ENCODE measurements at places on chromosomes 5 and 9.

DNA sequence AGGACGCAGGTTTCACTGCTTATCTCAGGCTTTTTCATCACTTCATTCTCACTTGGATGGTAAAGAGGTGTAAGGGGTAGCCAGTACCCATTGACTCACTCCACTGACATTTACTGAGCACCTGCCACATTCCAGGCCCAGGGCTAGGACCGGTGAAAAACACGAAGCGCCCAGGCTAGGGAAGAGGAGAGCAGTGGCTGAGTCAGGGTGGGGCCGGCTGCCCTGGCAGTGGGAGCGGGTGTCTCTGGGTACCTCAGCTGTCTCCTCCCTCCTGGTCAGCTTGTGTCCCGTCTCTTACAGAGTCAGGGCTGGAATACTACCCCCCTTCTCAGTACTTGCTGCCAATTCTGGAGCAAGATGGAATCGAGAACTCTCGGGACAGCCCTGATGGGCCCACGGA lies 22.2 kb downstream of the LRSAM1 start:
- DNase-seq, result no peak

DNA sequence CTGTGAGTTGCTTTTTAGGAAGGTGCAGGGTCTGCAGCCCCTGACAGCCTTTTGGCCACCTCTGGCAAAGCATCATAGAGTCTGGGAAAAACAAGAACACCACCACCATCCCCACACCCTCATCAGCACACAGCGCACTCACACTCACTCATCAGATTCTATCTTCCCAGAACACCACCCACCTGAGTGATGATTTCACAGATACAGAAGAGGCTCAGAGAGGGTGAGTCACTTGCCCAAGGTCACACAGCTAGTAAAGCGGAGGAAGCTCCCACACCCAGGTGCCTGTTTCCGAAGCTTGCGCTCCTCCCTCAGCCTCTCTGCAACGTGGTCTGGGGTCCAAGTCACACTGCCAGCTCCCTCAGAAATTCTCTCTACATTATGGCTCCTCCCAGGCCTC lies 41.8 kb upstream of the HRH2 start:
- no peak for DNase-seq

GRCh38 chr5:141850244-141850768 lies 27.9 kb downstream of the PCDH1 start:
- peak; percentile 21 for DNase-seq

GRCh38 chr9:9951556-9952160 lies 661.1 kb downstream of the PTPRD start:
- DNase-seq, result no peak

DNA sequence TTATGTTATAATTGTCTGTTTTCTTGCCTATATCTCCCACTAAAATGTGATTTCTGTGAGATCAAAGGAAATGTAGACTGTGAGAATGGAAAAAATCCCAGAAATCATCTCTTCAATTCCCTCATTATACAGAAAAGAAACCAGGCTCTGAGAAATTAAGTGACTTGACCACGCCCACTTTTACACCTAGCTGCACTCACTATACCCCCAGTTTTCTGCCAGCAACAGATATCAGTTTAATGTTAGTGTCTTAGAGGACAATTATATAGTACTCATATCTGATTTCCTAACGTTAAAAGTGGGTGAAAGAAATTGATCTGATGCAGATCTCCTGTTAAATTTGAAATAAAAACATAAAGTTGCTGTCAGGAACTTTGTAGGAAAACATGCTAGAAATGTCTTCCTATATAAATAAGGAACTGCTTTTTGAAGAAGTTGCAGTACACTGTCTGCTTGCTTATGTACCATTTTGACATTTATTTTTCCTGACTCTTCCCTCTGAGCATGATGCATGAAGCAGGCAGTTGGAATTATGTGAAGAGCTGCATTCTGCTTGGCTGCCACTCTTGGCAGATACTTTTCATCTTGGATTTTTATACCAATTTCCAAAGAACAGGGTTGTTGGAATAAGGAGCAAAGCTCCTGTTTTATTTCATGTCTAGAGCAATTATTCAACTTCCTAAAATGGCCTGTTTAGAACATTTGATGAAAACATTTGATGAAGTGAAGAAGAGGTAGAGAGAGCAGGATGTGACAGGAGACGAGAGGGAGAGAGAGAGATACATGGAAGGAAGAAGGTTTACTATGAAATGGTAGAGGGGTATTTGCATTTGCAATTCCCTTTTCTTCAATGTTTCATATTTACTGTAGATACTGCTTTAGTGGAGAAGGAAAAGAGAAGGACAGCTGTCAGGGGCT lies 57.3 kb upstream of the RICTOR start:
- DNase-seq, result no peak

DNA sequence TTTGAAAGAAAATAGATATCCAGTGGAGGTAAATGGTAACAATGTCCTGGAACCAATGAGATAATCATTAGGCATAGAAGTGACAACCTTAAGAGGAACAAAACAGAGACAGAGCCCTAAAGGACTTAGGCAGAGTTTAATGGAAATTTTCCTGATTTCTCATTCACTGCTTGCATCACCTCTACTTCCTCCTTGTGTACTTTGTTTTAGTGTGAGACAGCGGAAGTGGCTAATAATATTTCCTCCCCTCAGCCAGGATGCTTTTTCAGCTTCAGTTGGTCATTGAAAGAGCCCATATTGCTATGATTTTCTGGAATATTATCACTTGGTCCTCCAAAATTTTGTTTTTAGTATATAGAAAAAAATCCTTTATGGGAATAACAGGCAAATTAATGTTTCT lies 153.4 kb upstream of the MPDZ start:
- no peak for DNase-seq

DNA sequence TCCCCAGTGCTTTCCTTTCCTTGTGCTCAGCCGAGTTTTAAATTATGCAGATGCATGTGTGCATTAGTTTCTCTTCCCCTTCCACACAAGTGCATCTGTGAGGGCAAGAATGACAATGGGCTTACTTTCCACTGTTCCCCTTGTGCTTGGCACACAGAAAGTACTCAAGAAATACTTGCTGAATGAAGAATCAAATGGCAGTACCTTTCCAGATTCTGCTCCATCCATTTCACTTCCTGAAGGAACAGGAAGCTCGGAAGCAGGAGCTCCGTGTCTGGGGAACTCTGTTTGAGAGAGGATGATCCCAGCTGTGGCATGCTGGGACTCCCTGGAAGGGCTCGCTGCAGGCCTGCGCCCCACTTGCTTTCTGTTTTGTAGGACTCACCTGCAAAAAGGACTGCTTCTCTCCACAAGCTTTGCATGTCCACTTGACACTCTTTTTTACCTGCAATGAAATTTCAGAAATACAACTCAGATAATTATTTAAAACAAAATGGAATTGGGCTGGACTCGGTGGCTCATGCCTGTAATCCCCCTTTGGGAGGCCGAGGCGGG lies 5.5 kb downstream of the MRNIP start:
- DNase-seq, result no peak

- no peak for DNase-seq
Observed at GRCh38 chr5:52947208-52947607, 41.9 kb upstream of the ITGA2 start.

GRCh38 chr5:84568171-84568570 lies 183.5 kb upstream of the EDIL3 start:
- DNase-seq, result no peak

GRCh38 chr9:133525677-133526076 lies 918 bp upstream of the MYMK start:
- no peak for DNase-seq

GRCh38 chr9:134286471-134287245 lies 39.6 kb upstream of the RXRA start:
- DNase-seq, result no peak

GRCh38 chr9:86580688-86581087 lies 226.5 kb upstream of the TUT7 start:
- no peak for DNase-seq

GRCh38 chr5:151151793-151152192 lies 5.8 kb downstream of the ANXA6 start:
- no peak for DNase-seq

DNA sequence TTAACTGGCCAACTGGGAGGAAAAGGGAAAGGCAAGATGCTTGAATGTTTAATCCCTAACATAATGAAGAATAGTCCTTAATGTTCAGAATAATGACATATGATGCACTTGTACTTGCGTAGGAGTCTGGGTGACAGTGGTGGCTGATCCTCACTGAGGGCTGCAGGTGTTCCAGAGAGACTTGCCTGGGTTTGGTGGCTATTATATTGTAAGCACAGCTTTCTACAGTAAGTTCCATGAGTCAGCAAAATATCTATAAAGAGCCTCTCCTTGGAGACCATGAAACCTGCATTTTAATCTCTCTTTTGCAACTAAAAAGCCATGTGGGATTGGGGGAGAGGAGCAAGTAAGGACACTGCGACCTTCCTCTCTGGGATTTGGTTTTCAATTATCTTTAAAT lies 1.9 kb upstream of the NPR2 start:
- DNase-seq, result no peak

- no peak for DNase-seq
Observed at GRCh38 chr5:76804266-76804665, 14.6 kb upstream of the F2RL1 start.

- no peak for DNase-seq
Observed at GRCh38 chr9:121821326-121821725, 169.9 kb downstream of the DAB2IP start.

DNA sequence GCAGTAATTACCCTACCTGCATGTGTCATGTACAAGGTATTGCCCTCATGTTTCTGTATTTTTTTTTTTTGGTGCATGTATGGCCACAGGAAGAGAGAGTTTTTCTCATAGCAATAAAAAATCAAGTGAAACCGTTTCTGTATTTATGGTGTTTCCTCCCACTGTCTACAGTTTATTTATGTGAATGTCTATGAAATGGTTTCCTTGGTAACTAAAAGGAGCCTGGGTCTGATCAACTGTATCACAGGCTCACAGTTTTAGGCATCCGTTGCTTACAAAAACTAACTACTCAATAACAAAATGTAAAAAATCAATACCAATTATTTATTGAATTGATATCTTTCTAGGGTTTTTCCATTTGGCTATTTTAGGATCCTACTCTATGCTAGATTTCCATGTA lies 464.4 kb downstream of the TAF11L14 start:
- DNase-seq, result no peak

GRCh38 chr9:134314950-134315715 lies 11.1 kb upstream of the RXRA start:
- no peak for DNase-seq

- DNase-seq, result no peak
Observed at GRCh38 chr9:111886983-111887718, 9.5 kb upstream of the UGCG start.

DNA sequence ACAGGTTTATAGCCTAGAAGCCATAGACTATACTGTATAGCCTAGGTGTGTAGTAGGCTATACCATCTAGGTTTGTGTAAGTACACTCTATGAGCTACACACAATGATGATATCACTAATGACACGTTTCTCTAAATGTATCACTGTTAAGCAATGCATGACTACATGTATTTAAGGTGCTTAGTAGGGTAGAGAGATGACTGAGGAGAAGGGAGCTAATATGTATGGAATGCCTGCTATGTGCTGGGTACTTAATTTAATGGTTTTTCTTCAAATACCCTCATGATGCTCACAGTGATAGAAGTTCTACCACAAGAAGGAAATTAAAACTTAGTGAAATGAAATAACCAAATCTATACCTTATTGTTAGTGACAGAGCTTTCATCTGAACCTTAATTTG lies 1785.5 kb downstream of the EFNA5 start:
- no peak for DNase-seq

GRCh38 chr5:120108586-120109248 lies 355.4 kb upstream of the PRR16 start:
- DNase-seq, result no peak

DNA sequence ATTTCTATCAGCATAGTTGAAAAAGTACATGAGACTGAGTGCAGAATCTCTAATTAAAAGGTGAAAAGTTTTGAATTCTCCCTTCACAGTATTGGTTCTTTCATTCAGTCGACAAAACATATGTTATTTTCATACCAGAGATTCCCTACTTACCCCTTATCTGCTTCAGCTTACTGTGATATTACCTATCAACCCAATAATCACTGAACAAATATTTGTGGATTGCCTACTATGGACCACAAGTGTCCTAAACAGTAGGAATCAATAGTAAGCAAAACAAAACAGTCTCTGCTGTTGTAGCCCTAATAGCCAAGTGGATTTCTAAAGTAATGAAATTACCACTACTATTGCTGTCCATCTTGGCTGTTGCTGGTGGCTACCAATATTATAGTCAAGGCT lies 11.5 kb downstream of the CCDC152 start:
- no peak for DNase-seq

DNA sequence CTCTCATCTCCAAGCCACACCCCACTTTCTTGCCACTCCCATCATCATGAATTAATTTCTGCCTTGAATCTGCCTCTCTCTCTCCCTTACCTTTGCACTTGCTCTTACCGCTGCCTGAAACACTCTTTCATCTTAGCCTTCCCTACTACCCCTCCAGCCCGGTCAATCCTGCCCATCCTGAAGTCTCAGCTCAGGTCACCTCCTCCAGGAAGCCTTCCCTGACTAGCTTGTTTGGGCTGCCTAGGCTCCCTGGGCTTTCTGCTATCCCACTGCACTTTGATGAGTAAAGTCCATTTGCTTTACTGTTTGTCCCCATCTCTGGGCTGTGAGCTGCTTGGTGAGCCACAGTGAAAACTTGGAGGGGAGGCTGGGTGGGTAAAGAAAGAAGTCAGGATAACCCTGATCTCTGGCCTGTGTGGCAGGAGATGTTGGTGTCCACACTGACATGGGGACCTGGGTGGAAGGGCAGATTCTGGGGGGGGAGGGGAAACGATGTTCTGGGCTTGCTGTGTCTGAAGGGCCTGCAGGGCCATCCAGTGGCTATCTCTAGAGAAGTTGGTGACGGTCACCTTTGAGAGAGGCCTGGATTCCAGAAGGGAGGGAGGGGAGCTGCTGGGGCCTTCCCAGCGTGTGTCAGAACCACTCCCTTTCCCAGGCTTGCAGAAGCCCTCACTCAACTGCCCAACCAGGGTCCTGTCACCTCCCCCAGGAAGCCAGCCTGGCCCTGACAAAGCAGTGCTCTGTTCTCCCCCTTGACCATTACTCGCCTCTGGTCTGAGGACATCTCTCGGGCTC lies 75.0 kb upstream of the DAB2IP start:
- DNase-seq, result no peak

DNA sequence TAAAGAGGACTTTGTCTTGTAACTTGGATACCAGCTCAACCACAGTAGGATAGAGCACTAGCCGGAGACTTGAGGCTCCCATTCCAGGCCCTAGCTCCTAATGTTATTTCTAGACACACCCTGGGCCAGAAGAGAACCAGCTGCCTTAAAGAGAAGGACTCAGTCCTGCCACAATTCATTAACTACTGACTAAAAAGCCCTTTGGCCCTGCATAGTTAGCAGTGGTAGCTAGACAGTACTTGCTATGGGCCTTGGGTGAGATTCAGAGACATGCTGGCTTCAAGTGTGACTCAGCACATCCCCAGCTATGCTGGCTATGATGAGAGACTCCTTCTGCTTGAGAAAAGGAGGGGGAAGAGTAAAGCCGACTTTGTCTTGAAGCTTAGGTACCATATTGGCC lies 47.3 kb downstream of the TMEM167A start:
- DNase-seq, result no peak

DNA sequence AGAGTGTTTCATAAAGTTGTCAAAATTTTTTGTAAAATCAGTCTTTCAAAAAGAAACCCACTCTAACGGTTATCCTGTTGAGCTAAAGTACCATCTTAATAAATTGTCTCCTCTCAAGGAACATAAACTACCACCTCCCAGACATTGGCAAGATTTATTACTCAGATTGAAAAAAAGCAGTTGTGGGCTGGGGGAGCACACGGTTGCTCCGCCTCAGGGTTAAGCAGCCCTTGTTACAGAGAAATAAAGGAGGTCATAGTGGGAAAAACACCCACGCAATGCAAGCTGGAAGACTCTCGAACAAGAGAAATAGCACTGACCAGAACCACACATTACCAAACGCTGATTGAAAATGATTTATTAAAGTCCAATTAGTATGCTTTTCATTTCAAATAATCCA lies 165.3 kb downstream of the LPAR1 start:
- no peak for DNase-seq
